ENCODE measurements at places on chromosomes 13 and 19.

GRCh38 chr19:51686171-51686570, 7.0 kb upstream of the SPACA6 start:
- DNase-seq = no peak

DNA sequence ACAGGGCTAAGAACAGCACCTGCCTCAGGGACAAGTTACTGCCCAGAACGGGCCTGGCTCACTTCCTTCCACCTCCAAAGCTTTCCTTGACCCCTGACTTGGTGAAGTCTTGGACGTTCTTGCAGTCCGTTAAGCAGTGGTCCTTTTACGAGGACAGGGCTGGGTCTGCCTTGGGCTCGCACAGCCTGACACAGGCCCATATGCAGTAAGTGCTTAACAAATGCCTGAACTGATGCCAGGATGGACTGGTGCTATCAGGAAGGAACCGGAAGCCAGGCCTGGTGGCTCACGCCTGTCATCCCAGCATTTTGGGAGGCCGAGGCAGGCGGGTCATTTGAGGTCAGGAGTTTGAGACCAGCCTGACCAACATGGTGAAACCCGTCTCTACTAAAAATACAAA, 1.8 kb upstream of the PLK5 start:
- DNase-seq = no peak

GRCh38 chr13:46178143-46178542, 3.8 kb downstream of the LCP1 start:
- no peak for DNase-seq

DNA sequence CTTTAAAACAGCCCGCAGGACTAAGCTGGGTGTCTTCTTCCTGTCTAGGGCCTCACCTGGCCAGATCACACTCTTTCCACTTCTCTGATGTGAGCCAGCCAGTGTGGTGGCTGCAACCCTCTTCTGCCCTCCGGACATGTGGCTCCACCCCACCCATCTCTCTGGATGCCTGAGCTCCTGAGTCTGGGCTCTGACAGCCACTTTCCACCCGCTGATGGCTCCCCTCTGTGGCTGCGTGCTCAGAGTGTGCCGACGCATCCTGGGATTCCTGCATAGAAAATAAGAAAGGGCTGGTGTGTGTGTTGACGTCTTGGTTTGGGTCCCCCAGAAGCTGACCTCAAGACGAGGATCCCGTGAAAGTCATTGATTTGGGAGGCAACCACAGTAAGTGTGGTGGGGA, 181.6 kb downstream of the URI1 start:
- no peak for DNase-seq

GRCh38 chr19:55656988-55657747, 2.3 kb downstream of the U2AF2 start:
- no peak for DNase-seq

GRCh38 chr19:38670921-38671398, 23.5 kb downstream of the ACTN4 start:
- DNase-seq = no peak

DNA sequence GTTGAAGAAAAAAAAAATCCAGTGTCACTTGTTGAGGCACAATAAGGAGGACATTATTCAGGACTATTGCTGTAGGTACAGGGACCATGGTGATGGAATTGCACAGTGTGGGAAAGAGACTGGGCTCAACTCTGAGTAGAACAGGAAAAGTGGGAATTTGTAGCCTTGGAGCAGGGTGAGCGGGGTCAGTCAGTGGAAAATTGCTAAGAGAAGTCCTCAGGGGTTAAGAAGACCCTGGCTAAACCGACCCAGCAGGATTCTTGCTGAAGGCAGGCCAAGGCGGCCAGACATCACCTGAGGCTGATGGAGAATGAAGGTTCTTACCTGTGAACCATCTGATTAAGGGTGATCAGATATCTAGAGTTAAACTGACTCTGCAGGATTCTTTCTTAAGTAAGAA, 12.5 kb downstream of the LAIR2 start:
- DNase-seq = no peak

DNA sequence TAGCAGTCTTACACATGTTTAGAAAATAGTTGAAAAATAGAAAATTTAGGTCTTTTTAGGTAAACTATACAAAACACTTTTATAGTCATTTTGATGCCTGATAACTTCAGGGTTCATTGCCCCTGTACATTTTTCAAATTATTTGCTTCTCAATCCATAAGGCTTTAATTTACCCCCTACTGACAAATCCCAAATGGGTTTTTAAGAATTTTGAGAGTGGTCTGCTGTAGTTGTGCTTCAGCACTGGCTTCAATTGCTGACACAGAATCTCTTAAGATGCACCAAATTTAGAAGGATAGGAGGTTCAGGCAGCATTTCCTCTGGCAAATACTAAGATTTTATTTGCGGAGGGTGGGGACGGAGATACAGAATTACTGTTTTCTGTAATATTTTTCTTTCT, 89.4 kb downstream of the PCCA start:
- DNase-seq = no peak

GRCh38 chr13:114064450-114065140, 67.8 kb downstream of the RASA3 start:
- DNase-seq = no peak

- DNase-seq = no peak
Measured at GRCh38 chr13:43356567-43356966, 333.2 kb downstream of the DNAJC15 start.

DNA sequence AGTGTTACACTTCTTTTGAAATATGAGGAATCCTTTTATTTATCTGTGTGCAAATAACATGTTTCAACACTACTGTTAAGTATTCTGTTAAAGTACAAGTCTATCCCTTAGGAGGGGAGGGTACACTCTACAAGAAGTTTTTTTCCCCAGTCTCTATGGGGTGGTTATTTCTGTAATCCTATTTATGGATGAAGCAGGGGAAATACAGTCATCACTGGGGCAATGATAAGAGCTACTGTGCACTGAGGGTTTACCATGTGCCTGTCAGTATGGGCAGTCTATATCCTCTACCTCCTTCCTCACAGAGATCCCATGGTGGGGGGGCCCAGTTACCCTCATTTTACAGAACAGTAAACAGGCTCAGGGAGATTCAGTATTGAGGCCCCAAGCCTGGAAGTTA, 16.6 kb upstream of the TRIM13 start:
- DNase-seq = no peak

GRCh38 chr13:23598369-23598768, 28.2 kb downstream of the TNFRSF19 start:
- DNase-seq = no peak

DNA sequence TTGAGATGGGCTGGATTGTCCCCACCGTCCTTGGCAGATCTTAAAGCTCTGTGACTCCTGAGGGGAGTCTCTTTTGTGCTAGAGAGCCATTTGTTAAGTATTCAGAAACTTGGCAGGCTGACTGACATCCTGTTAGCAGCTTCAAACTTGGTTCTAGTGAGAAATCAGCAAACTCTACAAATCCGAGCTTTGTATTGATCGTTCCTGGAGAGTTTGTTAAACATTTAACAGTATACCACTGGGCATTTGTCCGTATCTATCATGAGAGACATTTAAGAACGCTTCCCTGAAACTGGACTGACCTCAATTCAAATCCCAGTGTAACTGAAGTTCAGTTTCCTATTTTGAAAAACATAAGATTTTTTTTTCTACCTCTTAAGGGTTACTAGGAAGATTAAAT, 3.1 kb downstream of the ATP12A start:
- no peak for DNase-seq

GRCh38 chr19:51365211-51365964, 800 bp downstream of the ETFB start:
- DNase-seq = no peak

- no peak for DNase-seq
Measured at GRCh38 chr13:98364647-98365046, 187.6 kb upstream of the RNF113B start.

- no peak for DNase-seq
Measured at GRCh38 chr19:28876609-28877123, 336.3 kb downstream of the UQCRFS1 start.

DNA sequence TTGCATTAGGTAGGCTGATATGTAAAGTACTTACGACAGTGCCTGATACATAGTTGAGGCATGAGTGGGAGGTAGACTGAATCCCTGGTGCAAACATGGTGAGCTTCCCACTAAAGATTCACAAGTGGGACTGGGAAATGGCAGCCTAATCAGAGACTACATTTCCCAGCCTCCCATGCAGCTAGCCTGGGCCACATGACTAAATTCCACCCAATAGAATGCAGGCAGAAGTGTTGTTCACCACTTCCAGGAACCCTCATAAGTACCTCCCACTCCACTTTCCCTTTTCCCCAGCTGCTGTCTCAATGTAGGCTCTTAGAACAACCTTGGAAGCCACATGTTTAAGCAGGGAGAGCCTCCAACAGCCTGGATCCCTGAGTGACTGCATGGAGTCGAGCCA, 104.9 kb downstream of the CACNA1A start:
- no peak for DNase-seq

DNA sequence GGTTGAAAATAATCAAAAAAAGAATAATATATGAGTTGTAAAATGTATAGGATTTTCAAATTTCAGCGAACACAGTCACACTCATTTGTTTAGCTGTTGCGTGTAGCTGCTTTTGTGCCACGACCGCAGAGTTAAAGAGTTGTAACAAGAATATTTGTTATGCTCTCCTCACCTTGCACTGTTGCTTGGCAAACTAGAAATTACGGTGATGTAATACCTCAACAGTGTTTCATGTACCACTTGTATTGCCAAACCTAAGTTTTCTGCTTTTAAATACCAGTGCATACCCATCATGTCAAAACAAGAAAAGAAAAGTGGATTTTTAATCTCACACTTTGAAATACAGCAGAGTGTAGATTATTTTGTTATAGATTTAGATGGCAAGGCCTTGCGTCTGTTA, 201.1 kb downstream of the NBEA start:
- DNase-seq = no peak

DNA sequence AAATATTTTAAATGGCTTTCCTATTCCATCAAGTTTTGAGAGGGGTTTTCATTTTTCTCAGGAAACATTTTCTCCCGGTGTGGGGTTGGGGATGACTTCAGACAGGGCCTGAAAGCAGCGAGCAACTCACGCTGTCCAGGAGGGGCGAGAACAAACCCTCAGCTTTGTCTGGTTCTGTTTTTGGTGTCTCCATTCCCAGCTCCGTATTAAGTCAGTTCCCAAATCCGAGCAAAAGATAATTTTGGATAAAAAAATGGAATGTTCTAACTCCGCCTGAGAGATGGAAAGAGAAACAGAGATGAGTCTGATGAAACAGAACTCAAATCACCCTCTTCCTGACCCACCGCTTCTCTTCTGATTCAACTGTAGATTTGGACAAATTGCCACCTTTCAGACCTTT, 38.4 kb downstream of the RFX2 start:
- DNase-seq = no peak

GRCh38 chr19:48498595-48499311, 12.9 kb downstream of the LMTK3 start:
- DNase-seq = no peak

- peak; percentile 89 for DNase-seq
Measured at GRCh38 chr19:4229179-4229931, at the start of gene EBI3. Gene EBI3, plus strand, starts transcription at chr19:4229523. Its CDS starts 28 bp downstream, at chr19:4229551.

- DNase-seq = no peak
Measured at GRCh38 chr19:28535352-28535775, 677.6 kb downstream of the UQCRFS1 start.

DNA sequence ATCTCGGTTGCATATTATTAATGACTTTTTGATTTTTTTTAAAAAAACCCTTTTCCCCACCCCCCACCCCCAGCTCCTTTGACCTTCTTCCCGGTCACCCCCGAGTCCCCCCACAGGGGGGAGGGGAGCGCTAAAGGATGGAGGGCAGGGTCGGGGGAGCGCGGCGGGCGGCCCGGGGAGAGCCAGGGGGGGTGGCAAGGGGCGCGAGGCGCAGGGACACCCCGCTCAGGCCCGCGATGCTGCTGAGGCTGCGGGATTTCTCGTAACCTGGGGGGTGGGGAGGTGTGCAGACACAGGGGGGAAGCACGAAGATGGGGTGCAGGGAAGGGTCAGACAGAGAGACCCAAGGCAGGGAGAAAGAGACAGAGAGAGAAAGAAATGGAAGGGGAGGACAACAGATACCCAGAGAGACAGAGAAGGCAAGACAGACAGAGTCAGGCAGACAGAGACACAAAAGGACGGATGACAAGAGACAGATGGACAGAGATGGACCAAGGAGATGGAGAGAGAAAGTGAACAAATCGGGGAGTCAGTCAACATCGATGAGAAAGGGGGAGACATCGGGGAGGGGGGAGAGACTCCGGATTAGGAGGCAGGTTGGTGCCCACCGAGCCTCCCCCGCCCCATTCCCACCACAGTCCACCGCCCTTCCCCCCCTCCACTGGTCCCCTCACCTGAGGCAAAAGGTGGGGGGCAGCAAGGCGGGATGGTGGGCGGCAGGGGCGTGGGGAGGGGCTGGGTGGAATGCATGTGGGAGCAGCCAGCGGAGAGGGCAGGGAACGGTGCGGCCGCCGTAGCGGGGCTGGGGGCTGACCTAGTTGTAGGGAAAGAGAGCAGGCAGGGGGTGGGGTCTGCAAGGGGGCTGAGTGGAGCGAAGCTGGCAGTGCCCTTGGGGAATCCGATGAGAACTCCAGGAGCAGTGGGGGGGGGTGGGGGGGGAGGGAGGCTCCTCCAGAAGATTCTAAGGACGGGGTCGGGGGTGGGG, 14.2 kb downstream of the KCNC3 start:
- no peak for DNase-seq

DNA sequence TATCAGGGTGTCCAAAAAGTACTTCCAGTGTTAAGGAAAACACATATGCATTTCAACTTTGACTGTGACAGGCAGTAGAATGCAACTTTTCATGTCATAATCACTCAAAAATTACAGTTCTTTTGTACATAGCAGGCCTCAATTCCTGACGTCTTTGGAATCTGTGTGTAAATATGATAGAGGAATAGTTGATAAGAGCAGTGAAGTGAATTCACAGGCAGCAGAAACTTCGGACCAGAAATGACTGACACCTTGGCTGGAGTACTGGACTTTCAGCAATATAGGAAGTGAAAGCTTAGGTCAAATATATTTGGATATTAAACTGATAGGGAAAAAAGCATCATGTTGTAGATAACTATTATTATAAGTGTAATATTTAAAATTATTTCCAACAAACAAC, 1741.2 kb upstream of the PCDH20 start:
- DNase-seq = no peak

DNA sequence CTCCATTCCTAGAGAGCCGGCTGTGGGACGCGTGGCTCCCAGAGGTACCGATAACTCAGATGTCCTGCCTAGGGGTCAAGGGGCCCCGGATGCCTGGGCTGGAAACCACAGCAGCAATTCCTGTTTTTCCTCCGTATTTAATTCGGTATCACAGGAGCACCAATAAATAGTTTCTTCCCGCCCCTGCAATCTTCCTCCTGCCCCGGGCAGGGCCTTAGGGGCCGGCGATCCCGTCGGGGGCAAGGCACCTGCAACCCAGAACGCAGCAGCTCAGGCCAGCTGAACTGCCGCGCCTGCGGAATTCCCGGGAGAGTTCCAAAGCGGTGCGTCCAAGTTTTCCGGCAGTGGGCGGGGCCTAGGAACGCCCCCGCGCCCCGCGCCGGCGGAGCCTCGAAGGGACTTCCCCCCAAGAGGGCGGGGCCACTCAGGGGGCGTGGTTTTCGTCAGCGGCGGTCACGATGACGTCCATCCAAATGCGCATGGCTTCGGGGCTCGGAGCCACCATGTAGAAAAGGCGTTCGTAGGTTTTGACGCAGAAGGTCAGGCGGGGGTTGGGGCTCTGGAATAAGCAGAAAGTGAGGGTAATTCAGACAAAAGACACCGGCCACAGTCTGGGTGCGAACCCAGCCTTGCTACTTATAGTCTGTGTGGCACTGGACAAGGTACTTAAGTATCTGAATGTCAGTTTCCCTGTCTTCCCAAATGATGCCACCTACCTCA, 9.7 kb upstream of the LYPD3 start:
- peak; percentile 96 for DNase-seq

GRCh38 chr19:4697304-4697703, 26.3 kb downstream of the DPP9 start:
- DNase-seq = no peak

- no peak for DNase-seq
Measured at GRCh38 chr13:50094615-50095293, 79.5 kb downstream of the KCNRG start.
